ENCODE measurements at places on chromosomes 12 and 14.

DNA sequence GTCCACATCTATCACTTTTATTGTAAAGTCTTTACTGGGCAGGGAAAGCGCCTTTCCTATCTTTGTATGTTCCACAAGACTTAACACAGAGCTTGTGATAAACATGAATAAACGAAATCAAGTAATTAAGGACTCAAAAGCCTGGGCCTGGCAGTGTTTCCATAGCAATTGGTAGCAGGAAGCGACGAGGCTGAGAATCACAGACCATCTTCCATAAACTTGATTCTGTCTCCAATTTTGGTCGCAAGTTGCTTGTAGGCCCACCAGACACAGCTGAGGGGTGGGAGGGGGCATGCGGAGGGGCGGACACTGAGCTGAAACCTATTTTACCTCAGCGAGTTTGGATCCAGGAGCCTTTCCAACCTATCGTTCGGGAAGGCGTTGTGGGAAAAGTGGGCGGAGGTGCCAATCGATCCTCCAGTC lies 302 bp downstream of the CCDC38 start:
- peak; percentile 67 for DNase-seq

GRCh38 chr14:55294603-55295002 lies 23.4 kb downstream of the FBXO34 start:
- no peak for DNase-seq

DNA sequence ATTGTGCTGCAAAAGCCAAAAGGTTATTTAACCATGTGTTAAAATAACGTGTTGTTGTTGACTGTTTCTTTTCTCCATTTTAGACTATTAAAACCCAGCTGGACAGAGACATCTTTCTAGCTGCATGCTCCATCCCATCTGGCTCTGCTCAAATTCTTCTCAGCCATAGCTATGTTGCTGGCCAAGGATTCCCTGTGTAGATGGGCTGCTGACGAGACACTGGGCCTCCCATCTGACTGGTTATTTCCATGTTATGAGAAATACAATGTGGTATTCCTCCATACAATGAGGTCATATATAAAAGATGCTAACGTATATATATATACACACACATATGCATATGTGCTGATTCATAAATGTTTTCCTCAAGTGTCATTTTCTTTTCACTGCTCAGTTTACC lies 30.1 kb downstream of the MED13L start:
- no peak for DNase-seq

- DNase-seq = peak; percentile 70
Observed at GRCh38 chr14:101072945-101073597, 169.5 kb upstream of the RTL1 start.

GRCh38 chr12:70469221-70469820 lies 103.2 kb downstream of the KCNMB4 start:
- no peak for DNase-seq

DNA sequence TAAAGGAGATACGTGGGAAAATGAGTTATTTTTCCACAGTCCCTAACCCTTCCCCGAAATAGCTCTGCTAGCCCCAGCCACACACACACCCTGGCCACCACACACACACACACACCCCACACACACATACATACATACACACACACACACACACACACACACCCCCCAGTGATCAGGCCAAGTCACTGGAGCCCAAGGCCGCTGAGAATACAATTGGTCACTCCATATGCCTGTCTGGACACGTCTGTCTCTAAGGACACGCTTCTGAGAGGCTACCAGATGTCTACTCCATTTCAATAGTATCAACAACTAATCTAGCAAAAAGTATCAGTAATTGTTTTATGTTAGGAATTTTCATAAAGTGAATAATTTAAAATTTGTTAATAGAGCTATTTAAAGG lies 13.0 kb upstream of the DIABLO start:
- DNase-seq = no peak

DNA sequence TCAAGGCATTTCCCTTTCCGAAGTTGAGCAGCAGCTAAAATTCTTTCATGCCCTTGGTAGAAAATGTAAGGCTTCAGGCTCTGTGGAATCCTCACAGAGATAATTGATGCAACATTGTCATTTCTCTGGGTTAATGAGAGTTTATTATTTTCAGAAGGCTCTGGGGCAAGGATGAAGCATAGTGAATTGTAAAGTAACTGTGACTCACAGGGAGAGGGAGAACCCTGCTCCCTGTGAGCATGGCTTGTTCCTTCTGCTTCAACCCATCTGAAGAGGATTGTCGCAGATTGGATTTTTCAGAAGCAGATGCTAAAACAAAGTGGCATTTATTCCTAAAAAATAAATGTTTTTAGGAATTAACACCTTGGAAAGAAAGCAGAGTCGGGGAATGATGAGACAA lies 41.2 kb downstream of the APOBEC1 start:
- no peak for DNase-seq

DNA sequence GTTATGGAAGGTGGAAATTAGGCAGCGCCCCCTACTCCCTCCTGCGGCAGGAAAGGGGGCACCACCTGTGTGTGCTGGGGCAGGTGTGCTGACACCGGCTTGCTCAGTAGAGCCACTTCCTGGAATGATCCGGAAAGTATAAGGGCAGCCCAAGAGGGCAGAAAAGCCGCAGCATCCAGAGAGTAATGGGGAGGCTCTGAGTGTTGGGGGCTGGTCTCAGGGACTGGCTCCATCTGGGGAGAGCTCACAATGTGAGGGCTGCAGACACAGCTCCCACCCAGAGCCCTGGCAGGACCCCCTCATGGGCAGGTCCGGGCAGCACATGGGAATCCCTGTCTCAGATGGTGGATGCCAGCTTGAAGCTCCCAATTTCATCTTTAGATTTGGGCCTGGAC lies 187.6 kb upstream of the C14orf180 start:
- DNase-seq = no peak

DNA sequence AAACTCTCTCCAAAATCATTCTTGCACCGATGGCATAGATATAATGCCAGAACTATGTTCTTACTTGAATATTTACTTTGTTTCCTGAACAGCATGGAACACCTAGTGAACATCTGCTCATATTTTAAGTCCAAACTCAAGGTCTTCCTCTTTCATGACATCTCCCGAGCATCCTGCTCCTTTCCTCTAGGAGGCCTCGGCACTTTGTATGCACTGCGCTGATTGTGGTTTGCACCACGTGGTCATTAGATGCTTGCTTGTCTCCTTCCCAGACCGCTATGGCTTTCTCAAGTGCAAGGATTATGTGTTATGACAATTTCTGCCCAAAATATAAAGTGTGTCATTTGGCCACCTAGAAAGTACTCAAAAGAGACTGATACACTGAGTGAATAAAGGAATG lies 912.0 kb downstream of the GALC start:
- DNase-seq = no peak

- no peak for DNase-seq
Observed at GRCh38 chr12:101441461-101442224, 33.5 kb upstream of the SPIC start.

DNA sequence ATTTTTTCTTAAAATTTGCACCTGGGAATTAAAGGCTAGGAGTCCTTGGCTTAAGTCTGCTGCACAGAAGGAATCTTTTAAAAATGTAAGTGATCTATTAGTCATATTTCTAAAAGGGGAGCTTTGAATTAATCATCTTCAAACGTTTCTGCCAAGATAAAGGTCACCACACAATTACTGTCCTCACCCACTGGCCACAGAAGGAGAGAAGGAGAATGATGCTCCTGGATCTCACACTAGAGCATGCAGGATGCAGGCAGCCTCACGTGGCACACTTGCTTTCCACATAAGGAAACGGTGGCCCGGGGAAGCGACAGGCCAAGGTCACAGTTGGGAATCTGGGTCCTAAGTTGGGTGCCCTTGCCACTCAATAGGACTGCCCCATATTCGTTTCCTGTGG lies 16.9 kb downstream of the PLEKHG7 start:
- no peak for DNase-seq

- no peak for DNase-seq
Observed at GRCh38 chr12:59657266-59657665, 61.4 kb downstream of the SLC16A7 start.

DNA sequence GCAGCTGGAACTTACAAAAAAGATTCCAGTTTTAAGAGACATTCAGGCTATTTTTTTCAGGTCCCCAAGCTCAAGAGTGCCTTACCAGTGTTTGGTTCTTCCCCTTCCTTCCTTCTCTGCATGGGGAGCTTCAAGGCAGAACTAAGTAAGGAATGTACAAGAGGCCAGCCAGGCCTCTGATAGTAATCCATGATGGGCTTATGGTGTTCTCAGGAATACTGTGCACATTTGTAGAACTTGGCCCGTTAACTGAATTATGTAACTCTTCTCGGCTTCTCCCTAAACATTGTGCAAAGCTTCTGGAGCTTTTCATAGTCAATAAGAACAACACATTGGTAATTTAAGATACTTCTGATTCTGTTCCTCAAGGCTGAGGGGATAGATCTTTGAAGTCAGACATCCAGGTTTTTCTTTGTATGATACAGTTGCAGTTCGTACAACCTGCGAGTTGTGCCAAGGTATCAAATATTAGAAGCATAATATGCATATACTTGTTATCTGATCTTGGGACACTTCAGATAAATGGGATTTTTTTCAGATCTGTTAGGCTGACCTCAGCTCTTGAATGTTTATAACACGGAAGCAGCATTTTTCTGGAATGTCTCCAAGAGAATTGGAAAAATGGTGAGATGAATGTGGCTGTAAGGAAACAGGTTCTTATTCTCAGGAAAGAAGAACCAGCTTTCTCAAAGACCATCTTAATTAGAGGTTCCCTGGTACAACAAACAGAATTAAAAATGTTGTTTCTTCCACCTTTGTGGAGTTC lies 148.6 kb downstream of the ANO4 start:
- no peak for DNase-seq

DNA sequence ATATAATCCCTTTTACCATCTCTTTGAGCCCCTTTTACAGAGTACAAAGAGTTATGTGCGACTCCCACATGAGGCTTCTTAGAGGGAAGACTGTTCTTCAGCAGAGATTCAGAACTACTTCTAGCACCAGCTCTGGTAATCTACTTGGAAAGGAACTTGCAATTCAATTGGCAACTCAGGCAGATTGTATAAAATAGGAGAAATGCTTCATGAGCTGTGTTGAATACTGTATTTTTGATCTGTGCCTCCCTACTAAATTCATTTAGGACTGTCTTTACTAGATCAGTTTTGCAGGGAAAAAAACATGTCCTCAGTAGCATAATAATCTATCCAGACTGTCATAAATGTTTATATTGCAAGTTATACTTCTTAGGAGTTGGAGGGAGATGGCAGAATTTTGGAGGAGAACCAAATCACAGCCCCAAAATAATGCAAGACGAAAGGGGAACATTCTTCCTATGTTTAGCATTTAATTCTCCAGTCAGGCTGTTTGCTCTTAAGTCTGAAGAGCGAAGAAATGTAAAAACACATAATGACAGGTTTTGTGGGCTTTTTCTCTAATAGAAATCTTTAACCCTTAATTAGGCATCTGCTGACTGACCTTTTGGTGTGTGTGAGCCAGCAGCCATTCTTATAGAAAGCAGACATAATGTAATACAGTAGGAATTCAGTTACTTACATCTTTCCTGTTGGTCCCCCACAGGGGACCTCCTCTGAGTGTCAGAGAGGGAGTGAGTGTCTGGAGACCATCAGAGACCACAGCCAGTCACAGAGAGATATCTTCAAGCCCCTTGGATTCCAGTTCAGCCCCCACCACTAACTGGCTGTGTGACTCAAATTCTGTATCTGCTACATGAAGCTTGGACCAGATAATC lies 3.9 kb downstream of the ANO4 start:
- DNase-seq = no peak

DNA sequence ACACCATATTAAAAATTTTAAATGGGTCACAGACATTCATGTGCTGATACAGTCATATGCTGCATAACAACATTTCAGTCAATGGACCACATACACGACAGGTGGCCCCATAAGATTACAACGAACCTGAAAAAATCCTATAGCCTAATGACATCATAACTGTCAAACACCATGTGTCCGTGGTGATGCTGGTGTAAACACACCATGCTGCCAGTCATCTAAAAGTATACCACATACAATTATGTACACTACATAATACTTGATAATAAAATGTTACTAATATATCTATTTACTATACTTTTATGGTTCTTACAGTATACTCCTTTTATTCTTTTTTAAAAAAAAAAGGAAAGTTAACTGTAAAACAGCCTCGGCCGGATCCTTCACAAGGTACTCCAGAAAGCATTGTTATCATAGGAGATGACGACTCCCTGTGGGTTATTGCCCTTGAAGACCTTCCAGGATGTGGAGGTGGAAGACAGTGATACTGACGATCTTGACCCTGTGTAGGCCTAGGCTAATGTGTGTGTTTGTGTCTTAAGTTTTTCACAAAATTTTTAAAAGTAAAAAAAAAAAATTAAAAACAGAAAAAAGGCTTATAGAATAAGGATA lies 5.0 kb upstream of the TDG start:
- DNase-seq = peak; percentile 60

DNA sequence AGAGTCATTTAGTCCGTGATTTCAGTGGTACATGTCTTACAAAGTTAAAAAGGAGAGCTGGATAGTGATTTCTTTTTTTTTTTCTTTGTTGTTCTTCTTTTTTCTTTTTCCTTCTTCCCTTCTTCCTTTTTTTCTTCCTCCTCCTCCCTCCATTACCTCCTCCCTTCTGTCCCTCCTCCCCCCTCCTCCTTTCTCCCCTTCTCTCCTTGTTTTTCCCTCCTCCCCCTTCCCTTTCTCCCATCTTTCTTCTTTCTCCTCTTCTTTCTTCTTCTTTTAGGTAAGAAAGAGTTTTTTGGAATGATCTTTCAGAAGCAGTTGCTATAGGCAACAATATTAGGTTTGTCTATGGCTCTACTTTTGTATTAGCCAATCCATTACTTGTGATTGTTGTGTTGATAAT lies 368.6 kb downstream of the RAD51B start:
- DNase-seq = no peak

DNA sequence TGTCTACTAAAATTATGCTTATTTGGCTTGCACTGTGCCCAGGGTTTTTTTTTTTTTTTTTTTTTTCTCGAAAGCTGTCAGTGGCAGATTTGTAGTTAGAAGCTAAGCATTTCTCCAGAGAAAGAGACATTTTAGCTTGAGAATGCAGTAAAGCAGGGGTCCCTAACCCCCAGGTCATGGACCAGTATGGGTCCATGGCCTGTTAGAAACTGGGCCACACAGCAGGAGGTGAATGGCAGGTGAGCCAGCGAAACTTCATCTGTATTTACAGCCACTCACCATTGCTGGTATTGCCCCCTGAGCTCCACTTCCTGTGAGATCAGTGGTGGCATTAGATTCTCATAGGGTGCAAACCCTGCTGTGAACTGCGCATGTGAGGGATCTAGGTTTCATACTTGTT lies 73.7 kb downstream of the TMTC2 start:
- DNase-seq = no peak

GRCh38 chr12:45355730-45356129 lies 139.8 kb downstream of the ANO6 start:
- no peak for DNase-seq

GRCh38 chr12:14314801-14315200 lies 50.7 kb upstream of the ATF7IP start:
- no peak for DNase-seq

DNA sequence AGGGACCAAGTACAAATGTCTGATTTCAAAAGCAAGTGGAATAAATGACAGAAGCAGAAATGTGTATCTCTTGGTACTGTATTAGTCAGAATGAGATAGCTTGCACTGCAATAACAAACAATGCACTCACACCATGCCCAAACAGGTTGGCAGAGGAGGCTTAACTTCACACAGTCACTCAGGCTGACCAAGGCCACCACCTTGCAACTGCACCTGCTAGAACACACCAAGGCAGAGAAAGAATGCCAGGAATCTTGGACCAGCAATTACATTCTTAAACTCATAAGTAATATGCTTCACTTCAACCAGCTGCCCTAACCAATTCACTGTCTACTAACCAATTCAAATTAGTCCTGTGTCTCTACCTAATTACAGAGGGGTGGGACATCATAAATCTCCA lies 378.3 kb downstream of the BCL11B start:
- DNase-seq = no peak
